ENCODE measurements at places on chromosomes 11 and 22.

- DNase-seq: peak; percentile 87
These were observed 1.4 kb downstream of the BDNF start for GRCh38 chr11:27698872-27699241.

DNA sequence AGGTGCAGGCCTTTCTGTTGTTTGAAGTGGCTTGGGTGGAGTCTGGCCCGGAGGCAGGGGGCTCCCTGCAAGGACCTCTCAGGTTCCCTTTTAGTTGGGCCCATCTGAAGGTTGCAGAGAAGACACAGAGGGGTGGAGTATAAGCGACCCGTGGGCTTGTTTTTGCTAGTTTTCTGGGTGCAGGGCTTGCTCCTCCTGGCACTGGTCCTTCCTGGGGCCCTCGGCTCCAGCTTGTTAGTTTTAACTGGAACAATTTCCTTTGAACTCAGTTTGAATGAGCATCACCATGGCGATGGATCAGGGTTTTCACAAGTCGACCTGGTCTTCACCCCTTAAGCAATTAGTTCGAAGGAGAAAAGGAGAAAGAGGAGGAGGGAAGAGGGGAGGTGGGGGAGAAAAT lies 28.5 kb upstream of the OAF start:
- DNase-seq: no peak

- DNase-seq: no peak
These were observed 13.6 kb downstream of the PARVB start for GRCh38 chr22:44037519-44038375.

DNA sequence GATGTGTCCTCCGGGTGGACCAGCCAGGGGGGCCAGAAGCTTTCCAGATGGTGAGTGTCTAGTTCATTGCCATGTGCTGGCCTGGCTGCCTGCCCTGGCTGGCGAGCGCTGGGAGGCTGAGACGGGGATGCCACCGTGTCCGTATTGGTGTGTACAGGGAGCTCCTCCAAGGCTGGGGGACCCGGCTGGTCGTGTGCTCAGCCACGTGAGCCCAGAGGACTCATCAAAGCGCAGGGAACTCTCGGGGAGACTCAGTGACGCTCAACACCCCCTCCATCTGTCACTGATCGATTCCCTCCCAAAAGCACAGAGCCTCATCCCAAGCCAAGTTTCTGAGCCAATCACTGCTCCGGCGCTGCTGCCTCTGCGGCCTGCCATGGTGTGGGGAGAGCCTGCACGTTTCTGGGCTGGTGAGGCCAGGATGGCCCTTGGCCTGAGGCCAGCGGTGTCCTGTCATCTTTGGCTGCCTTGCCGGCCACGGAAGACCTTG lies 423.7 kb downstream of the SHANK2 start:
- no peak for DNase-seq

GRCh38 chr11:60710482-60710881 lies 11.1 kb downstream of the MS4A8 start:
- no peak for DNase-seq

- no peak for DNase-seq
These were observed 3.0 kb downstream of the JAM3 start for GRCh38 chr11:134071766-134072402.

- DNase-seq: no peak
These were observed 73.2 kb upstream of the FGF3 start for GRCh38 chr11:69892237-69892985.

- no peak for DNase-seq
These were observed 36.9 kb downstream of the ARFGAP3 start for GRCh38 chr22:42820045-42820763.

DNA sequence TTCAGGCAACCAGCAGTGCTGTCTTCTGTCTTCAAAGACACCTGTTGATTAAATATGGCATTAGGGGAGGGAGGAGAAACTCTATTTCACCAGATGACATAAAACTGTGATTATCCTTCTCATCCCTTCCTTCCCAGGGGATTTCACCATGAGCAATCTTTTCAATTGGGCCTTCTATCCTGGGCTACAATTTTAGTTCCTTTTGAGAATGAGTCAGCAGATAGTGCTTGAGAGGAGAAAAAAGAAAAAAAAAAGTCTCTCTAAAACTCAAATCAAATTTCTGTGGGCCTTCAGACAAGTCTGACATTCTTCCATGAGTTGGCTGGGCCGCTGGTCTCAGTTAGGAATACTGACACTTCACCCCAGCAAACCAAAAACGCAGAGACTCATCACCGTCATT lies 7.2 kb downstream of the FLI1 start:
- DNase-seq: no peak

DNA sequence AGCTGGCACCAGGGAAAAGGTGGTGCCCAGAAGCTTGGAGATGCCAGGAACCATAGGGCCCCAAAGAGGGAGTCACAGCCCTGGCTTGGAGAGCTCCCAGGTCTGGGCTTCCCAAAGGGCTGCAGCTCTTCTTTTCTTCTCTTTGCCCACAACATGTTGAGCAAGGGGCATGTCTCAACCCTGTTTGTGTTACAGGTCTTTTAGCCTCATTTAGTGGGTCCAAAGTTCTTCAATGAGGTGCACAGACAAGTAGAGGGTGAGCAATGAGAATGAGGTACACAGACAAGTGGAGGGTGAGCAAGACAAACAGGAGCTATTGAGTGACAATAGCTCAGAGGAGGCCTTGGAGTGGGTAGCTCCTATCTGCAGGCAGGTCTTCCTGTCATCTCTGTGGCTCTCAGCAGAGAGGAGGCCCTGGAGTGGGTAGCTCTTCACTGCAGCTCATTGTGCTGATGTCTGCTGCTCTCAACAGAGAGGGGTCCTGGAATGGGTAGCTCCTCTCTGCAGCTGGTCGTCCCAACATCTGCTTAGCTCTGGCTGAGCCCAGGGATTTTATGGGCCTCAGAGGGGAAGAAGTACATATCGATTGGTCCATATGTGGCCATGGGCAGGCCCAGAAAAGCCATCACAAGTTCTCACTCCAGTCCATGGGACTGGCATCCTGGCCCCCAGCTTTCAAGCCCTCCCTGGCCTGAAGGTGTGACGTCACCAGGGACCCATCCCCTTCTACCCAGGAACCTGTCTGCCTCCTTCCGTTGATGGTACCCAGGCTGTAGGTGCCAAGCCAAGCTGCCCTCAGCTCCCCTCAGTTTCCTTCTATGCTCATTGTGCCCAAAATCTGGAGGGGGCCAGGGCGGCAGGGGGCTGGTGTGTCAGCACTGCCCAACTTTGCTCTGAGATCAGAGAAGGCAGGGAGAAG lies 34.9 kb downstream of the WBP2NL start:
- DNase-seq: no peak

DNA sequence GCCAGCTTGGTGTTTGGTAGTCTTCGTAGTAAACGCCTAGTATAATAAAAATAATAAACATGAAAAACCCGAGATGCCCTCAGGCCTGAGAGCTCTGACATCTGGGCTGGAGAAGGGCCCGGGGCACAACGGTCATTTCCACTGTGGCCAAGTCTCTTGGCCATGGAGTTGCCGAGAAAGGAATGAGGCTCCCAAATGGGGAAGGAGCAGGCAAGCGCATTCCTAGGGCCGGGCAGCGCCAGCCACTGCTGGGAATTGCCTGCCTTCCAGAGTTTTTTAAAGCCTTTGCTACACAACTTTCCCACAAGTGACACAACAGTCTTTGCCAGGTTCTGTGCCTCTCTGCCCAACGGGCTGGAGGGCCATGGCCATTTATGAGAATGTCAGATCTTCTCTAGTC lies 103.4 kb downstream of the NAV2 start:
- no peak for DNase-seq

GRCh38 chr11:130548491-130548833 lies 100.0 kb downstream of the ADAMTS15 start:
- DNase-seq: no peak

DNA sequence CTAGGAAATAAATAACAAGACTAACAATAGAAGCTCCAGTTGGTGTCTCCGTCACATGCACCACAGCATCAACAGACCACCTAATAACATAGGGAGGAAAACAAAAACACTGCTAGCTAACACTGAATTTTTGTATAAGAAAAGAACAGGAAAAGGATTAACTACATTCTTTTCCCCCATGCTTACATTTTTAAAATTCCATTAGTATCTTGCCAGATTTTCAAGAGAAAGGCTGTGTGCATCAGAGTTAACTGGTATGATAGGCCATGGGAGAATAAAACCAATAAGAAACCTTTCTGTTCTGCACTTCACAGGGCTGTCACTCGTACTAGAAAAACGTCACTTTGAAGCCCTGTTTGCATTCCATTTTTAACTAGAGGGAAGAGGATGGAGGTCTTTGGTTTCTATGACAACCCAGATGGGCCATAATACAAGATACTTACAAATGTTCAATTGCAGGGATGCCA lies 79.0 kb downstream of the LARGE2 start:
- no peak for DNase-seq

DNA sequence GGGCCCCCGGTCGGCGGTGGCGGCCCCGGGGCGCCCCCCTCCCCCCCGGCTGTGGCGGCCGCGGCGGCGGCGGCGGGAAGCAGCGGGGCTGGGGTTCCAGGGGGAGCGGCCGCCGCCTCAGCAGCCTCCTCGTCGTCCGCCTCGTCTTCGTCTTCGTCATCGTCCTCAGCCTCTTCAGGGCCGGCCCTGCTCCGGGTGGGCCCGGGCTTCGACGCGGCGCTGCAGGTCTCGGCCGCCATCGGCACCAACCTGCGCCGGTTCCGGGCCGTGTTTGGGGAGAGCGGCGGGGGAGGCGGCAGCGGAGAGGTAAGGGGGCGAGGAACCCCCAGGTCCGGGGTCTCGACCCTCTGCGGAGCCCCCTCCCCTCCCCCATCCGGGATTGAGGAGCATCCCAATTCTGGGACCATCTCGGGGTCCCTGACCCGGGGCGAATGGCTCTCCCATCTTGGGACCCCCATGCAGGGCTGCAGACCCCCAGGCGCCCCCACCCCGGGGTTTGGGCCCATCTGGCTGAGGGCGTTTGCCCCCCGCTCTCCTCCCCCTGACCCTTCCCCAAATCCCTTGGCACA lies 431 bp downstream of the KMT2A start:
- peak; percentile 9 for DNase-seq

- peak; percentile 22 for DNase-seq
These were observed 102.5 kb downstream of the TIMP3 start for GRCh38 chr22:32904044-32904443.

DNA sequence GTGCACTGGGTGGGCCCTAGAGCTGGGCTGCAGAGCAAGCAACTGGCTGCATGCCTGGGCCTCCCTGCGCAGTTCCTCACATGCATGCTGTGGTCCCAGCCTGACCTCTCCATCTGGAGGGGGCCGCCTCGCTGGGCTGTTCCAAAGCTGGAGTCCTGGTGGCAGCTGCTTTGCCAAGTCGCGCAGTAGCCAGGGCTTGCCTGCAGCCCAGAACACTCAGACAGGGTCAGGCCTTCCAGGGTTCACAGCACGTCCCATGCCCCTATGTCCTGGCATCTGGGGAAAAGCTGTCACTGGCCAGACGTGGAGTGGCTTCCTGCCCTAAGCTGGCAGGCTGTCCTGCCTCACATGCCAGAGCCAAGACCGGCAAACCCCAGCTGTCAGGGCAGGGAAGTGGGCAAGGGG lies 16.5 kb upstream of the CDC42EP2 start:
- DNase-seq: no peak

GRCh38 chr22:24291515-24292201 lies 21.0 kb downstream of the SPECC1L start:
- DNase-seq: no peak

- DNase-seq: no peak
These were observed 18.8 kb upstream of the GRK3 start for GRCh38 chr22:25545672-25546071.

- no peak for DNase-seq
These were observed 11.6 kb upstream of the OOSP4B start for GRCh38 chr11:60005360-60005759.

DNA sequence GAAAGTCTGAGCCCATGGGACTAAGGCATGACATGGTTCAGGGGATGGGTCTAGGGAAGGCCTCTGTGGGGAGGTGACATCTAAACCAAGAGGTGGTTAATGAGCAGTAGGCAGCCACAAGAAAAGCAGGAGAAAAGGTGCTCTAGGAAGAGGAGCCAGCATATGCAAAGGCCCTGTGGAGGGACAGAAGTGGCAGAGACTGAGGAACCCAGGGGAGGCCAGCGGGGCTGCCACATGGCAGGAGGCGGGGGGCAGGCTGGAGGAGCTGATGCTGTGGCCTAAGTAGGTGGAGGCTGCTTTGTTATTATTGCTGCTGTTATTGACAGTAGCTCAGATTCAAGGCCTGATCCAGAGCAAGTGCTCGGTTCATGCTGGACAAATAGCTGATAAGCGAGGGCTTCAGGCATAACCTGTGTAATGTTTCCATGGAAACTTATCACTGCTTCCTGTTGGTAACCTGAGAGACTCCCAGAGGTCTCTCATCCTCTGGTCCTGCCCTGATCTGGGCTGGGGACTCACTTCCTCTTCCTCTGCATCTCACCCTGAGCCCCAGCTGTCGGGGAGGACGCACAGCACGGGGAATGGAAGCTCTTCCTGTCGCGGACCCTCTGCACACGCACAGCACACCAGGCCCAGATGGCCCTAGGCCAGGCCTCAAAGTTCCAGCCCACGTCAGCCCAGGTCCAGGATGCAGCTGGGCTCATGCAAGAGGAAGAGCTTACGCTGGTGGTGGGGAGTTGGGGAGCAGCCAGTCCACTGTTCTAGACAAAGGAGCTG lies 75.2 kb upstream of the TP53I11 start:
- no peak for DNase-seq

DNA sequence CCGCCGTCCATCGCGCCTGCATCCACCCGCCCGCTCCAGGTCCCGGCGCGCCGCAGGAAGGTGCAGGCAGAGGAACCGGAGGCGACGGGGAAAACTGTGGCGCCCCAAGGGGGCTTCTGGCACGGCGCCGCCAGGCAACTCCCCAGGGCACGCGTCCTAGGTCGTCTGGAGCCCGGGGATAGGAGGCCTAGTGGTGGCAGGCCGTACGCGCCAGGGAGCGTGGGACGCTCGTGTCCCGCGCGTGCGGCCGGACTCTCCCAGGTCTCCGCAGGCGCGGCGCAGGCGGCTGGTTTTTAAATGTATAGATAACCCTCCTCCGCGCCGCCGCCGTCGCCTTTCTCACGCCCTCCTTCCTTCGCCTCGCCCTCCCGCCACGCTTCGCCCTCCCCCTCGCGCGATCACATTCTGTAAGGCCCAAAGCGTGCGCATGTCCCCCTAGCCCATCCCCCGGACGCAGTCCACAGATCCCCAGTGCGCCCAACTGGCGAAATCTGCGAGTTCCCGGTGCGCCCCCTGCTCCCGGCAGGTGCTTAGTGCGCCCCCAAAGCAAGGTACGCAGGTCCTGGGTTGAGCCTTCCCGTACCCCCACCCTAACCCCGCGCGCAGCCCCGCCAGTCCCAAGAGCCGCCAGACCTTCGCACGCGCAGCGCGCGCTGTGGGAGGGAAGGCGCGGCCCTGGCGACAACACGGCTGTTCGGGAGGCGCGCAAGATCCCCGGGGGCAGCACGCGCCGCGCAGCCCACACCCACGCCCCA lies at the start of gene ASCL2:
Gene ASCL2 (minus strand): TSS at position 267 of the 755 bp plus-strand sequence. CDS start 256 bp downstream, at position 11.
- no peak for DNase-seq
